Astrocyte (in vitro differentiated cells and primary cell): ENCODE measurements at places on chromosomes 11 and 22. TPM values are rescaled to one million over a fixed set of nuclear protein-coding genes. Genes with fewer than 3 reads are reported as not detected.

RIMBP3B gene
- total RNA-seq, result 0.12 and 0.16 TPM in 2 replicates

GRCh38 chr11:72024069-72024754, 25.5 kb downstream of the IL18BP start:
- peaks cover 61% of the 10 kb centered on the region for H3K36me3 ChIP-seq
- no peak overlapping the region for H3K27ac ChIP-seq
- H3K4me1 ChIP-seq, result peaks cover 6% of the 10 kb centered on the region
- no peak overlapping the region for H3K4me3 ChIP-seq
- no peaks in the 10 kb centered on the region for H3K27me3 ChIP-seq

SLC5A4 gene
- 0.14 TPM in 1 of 2 replicates, not detected in the other for total RNA-seq

DNA sequence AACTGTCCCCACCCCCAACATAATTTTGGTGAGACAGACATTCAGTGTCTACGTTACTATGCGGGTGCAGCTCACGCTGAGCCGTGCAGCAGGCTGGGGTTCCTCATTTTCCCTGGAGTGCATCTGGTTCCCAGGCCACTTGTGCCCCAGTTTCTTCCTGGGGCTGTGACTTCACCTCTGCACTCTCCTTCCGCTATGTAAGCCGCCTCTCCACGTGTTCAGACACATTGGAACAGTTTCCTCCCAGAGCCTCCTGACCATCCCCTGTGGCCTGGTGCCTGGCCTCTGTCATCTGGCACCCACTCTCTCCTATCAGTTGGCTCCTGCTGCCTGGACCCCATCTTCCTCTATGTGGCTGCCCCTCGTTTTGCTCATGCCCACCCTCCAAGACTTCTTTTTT, 46.2 kb upstream of the A4GALT start:
- H3K27ac ChIP-seq, result no peak overlapping the region
- no peak overlapping the region for H3K4me3 ChIP-seq
- H3K27me3 ChIP-seq, result no peaks in the 10 kb centered on the region
- H3K4me1 ChIP-seq, result peaks cover 15% of the 10 kb centered on the region
- no peaks in the 10 kb centered on the region for H3K36me3 ChIP-seq

- H3K27ac ChIP-seq, result no peak overlapping the region
- no peaks in the 10 kb centered on the region for H3K36me3 ChIP-seq
- H3K27me3 ChIP-seq, result no peaks in the 10 kb centered on the region
- peaks cover 8% of the 10 kb centered on the region for H3K4me1 ChIP-seq
- DNase-seq, result no peak
- H3K4me3 ChIP-seq, result no peak overlapping the region
These were observed 8.9 kb upstream of the EHD1 start for GRCh38 chr11:64887234-64887756.

DNA sequence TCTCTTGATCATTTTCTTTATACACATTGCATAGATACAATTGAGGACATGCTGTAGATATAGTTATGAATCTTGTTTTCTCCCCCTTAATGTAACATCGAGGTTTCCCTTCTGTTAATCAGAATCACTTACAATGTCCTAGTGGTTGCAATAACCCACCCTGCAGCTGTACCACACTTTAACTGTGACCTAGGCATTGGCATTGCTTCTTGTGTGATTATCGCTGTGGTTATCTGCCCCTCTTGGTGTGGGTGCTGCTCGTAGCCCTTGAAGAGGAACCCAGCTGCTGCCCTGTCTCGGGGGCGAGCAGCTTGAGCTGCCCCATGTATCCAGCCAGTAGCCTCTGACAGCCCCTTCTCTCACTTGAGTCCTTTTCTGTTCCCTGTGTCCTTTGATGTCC, 1.5 kb downstream of the DGAT2 start:
- peaks cover 31% of the 10 kb centered on the region for H3K27me3 ChIP-seq
- H3K36me3 ChIP-seq, result no peaks in the 10 kb centered on the region
- no peak overlapping the region for H3K4me3 ChIP-seq

POTEH gene
- not detected in 2 replicates for total RNA-seq

VPREB1 gene
- total RNA-seq, result not detected in 2 replicates

DNA sequence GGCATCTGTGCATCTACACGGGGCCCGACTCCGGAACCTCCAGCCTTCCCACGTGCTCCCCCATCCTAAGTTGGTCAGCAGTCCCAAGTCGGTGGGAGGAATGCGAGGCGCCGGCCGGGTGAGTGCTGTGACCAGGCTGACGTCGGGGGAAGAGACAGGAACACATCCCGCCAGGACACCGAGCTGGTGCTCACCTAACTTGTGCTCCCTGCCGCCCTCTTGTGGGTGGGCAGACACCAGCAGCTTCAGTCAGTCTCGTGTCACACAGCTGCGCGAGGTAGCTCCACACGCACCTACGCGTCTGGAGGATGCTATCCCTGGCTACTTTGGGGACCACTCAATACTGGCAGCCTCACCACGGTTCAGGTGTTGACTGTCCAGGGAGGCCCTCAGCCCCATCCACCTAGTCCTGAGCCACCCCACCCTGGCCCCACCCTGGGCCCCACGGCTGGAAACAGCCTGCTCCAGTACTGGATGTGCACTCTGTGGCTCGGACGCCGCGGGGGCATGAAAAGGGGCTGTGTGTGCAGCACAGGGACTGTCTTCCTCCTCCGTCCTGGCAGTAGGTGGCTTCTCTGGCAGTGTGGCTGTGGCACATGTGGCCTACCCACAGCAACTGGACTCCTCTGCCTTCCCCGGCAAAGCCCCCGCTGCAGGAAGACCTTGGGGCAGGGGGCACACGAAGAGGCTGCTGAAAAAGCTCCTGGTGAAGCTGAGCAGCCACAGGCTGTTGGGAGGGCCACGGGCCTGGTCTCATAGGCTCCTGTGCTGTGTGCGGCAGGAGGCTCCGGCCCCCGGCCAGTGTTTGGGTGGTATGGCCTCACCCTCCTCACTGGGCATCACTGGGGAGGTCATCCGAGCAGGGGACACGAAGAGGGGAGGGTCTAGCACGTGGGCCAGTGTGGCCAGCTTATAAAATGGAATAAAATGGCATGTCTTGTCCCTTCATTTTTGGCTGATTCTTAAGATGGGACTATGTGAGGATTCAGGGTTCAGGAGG, 11.2 kb upstream of the BID start:
- H3K27me3 ChIP-seq, result no peaks in the 10 kb centered on the region
- H3K4me3 ChIP-seq, result no peak overlapping the region
- H3K4me1 ChIP-seq, result peaks cover 21% of the 10 kb centered on the region
- H3K36me3 ChIP-seq, result no peaks in the 10 kb centered on the region
- DNase-seq, result no peak

MGAT3 gene
- total RNA-seq, result 7.9 and 9.7 TPM in 2 replicates

DNA sequence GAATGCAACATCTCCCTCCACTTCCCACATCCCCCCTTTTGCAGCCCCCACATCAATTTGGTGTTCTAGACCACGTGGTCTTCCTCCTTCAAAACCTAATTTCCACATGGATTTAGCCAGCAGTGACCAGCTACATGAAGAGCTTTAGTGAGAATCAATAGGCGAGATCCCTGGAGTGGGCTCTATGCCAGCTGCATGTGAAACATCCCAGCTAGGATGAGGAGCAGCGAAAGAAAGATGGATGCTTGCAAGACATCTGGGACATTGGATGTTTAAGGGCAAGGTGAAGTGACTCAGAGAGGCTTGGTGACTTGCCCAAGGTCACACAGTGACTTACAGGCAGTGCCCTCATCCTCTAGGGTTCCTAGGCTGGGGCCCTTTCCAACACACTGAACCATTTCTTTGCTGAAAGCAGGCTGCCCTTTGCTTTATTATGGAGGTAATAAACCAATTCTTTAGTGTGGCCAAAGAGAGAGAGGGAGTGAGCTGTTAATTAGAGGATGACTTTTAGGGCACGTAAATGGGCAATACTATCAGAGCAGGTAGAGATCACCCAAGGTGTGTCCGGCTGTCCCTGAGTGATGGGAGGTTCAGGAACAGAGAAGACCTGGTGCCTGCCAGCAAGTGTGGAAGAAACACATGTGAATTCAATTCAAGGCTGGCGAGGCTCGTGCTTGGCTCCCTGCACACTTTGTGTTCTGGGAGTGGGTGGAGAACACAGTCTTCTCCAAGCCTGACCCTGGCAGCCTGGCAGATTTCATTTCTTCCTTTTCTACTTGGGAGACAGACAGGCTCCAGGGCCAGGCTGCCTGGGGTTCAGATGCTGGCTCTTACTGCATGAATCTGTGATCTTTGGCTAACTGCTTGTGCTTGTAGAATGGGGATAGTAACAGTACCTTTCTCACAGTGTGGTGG, 24.0 kb downstream of the TSPAN18 start:
- no peak overlapping the region for H3K27ac ChIP-seq
- H3K36me3 ChIP-seq, result no peaks in the 10 kb centered on the region
- H3K4me1 ChIP-seq, result no peaks in the 10 kb centered on the region
- no peak for DNase-seq
- H3K4me3 ChIP-seq, result no peak overlapping the region
- H3K27me3 ChIP-seq, result peaks cover 35% of the 10 kb centered on the region

GRCh38 chr11:64229090-64229743, 1.1 kb upstream of the DNAJC4 start:
- H3K4me1 ChIP-seq, result peaks cover 34% of the 10 kb centered on the region
- H3K36me3 ChIP-seq, result no peaks in the 10 kb centered on the region
- no peaks in the 10 kb centered on the region for H3K27me3 ChIP-seq
- DNase-seq, result no peak

DNA sequence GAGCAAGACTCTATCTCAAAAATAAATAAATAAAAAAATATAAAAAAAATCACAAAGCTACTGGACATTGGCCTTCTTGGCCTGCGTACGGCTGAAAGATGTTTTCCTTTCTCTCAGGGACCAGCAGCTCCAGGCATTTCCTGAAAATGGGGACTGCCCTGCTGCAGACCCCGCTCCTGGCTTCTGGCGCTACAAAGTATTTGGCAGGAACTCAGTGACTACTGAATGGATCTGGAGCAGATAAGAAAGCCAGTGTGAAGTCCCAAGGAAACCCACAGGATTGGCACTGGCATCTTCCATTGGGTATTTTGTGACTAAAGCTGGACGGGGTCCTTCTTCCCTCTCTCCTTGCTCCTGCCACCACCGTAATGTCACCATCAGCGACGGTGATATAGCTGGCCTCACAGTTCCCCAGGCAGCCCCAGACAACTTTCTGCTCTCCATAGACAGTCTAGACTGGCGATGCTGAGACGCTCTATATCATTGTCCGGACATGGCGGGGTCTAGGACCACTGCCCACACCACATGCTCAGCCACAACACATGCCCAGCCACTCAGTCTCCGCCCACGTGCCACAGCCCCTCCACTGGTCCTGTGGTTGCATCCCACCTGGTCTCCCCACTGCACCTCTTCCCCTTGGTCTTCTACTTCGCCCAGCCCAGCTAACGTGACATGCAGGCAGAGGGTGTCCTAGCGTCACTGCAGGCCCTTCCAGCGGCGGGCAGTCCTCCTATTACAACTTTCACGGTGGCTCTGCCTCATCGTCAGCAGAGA, 22.7 kb upstream of the YPEL1 start:
- H3K36me3 ChIP-seq, result peaks cover 19% of the 10 kb centered on the region
- H3K4me1 ChIP-seq, result peaks cover 30% of the 10 kb centered on the region
- no peak overlapping the region for H3K27ac ChIP-seq
- no peak overlapping the region for H3K4me3 ChIP-seq
- no peak for DNase-seq

GRCh38 chr11:109739379-109739778, 317.4 kb downstream of the C11orf87 start:
- peaks cover 2% of the 10 kb centered on the region for H3K27me3 ChIP-seq
- H3K4me1 ChIP-seq, result no peaks in the 10 kb centered on the region
- no peak overlapping the region for H3K4me3 ChIP-seq
- H3K36me3 ChIP-seq, result no peaks in the 10 kb centered on the region

LSP1 gene
- 1.3 and 1.9 TPM in 2 replicates for total RNA-seq

- H3K4me3 ChIP-seq, result no peak overlapping the region
- peaks cover 4% of the 10 kb centered on the region for H3K4me1 ChIP-seq
- peaks cover 2% of the 10 kb centered on the region for H3K27me3 ChIP-seq
- no peak overlapping the region for H3K27ac ChIP-seq
- no peaks in the 10 kb centered on the region for H3K36me3 ChIP-seq
These were observed 38.1 kb upstream of the FAM181B start for GRCh38 chr11:82771781-82772180.

GNAZ gene
- 0.96 and 1.1 TPM in 2 replicates for total RNA-seq

CFAP300 gene
- 0.64 and 0.65 TPM in 2 replicates for total RNA-seq

GRCh38 chr11:102559839-102560238, 29.3 kb upstream of the MMP7 start:
- H3K36me3 ChIP-seq, result no peaks in the 10 kb centered on the region
- no peak for DNase-seq
- no peak overlapping the region for H3K4me3 ChIP-seq

- H3K27me3 ChIP-seq, result no peaks in the 10 kb centered on the region
- no peak overlapping the region for H3K27ac ChIP-seq
- H3K4me3 ChIP-seq, result no peak overlapping the region
- no peaks in the 10 kb centered on the region for H3K36me3 ChIP-seq
These were observed 401.0 kb downstream of the LARGE1 start for GRCh38 chr22:33519071-33519973.

GRCh38 chr22:39800790-39801520, 92.6 kb downstream of the ENTHD1 start:
- no peak overlapping the region for H3K4me3 ChIP-seq
- H3K27ac ChIP-seq, result no peak overlapping the region

CD248 gene
- total RNA-seq, result 50.9 and 58.8 TPM in 2 replicates

PRRG4 gene
- 0.14 and 0.45 TPM in 2 replicates for total RNA-seq

C11orf86 gene
- total RNA-seq, result not detected in 2 replicates

COX8A gene
- 274 and 289 TPM in 2 replicates for total RNA-seq

SYT12 gene
- 0.34 and 0.62 TPM in 2 replicates for total RNA-seq

MPPED2 gene
- 1.1 and 1.6 TPM in 2 replicates for total RNA-seq

RCOR2 gene
- total RNA-seq, result 18.8 and 20.3 TPM in 2 replicates

DNA sequence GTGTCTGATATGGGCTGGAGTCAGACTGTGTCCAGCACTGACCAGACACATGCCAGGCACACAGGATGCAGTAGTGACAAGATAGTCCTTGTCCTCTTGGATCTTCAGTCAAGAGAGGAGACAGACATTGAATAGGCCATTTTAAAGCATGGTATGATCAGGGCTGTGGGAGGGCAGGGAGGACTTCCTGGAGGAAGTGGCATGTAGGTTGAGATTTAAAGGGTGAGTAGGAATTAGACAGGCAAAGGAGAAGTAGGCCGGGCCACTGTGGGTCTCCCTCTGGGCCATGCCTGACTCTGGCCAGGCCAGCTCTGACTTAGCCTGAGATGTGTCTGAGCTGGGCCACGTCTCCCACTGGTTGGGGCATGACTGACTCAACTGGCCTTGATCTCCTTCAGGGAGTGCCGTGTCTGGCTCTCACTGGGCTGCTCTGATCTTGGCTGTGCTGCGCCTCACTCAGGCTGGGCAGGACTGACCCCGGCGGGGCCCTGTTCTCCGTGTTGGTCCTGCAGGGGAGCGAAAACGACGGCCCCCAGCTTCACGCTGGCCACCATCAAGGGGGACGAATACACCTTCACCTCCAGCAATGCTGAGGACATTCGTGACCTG, 71.2 kb downstream of the MYO7A start:
- no peaks in the 10 kb centered on the region for H3K27me3 ChIP-seq
- H3K4me1 ChIP-seq, result no peaks in the 10 kb centered on the region
- no peak for DNase-seq
- H3K4me3 ChIP-seq, result no peak overlapping the region

TEX12 gene
- total RNA-seq, result not detected in 2 replicates

DNA sequence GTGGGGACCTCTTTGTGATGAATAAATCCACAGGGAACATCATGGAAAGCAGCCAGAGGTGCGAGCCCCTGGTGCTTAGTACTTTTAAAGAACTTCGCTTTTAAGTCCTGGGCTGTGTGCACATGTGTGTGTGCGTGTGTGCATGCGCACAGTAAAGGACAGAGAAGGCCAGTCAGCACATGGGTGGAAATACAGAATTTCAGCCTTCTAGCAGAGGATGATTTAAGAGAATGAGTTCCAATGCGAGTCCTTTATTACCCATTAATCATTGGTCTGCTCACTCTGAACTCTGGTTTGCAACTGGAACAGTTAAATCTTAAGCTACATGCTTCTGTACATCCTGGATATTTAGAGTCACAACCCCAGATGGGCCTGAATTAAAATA, 18.9 kb downstream of the TEAD1 start:
- peak; percentile 74 for DNase-seq
- H3K36me3 ChIP-seq, result no peaks in the 10 kb centered on the region
- peak overlapping the region; percentile 97 for H3K27ac ChIP-seq
- no peaks in the 10 kb centered on the region for H3K27me3 ChIP-seq
- H3K4me3 ChIP-seq, result peak overlapping the region; percentile 44
